Activated CD8-positive, alpha-beta T cell treated with anti-CD3 and anti-CD28 coated beads, Interleukin-2, amount 10 ng/mL, durations not matched to agents 7 days and 5 days (primary cell): ENCODE measurements at places on chromosomes 2 and 18.

GRCh38 chr2:3669656-3670055 lies 11.7 kb downstream of the ALLC start:
- H3K4me3 ChIP-seq, result no peak overlapping the region
- H3K4me1 ChIP-seq, result no peaks in the 10 kb centered on the region
- H3K27ac ChIP-seq, result no peak overlapping the region
- no peaks in the 10 kb centered on the region for H3K36me3 ChIP-seq
- no peak for DNase-seq

- H3K4me3 ChIP-seq, result no peak overlapping the region
- no peak for DNase-seq
- H3K4me1 ChIP-seq, result peaks cover 7% of the 10 kb centered on the region
- no peak overlapping the region for H3K27ac ChIP-seq
- H3K36me3 ChIP-seq, result no peaks in the 10 kb centered on the region
Observed at GRCh38 chr2:10225291-10226037, 77.2 kb upstream of the HPCAL1 start.

GRCh38 chr18:37277804-37278203 lies 287.8 kb downstream of the CELF4 start:
- DNase-seq, result no peak
- H3K4me3 ChIP-seq, result no peak overlapping the region
- H3K4me1 ChIP-seq, result no peaks in the 10 kb centered on the region
- peaks cover 11% of the 10 kb centered on the region for H3K27me3 ChIP-seq
- H3K36me3 ChIP-seq, result no peaks in the 10 kb centered on the region

DNA sequence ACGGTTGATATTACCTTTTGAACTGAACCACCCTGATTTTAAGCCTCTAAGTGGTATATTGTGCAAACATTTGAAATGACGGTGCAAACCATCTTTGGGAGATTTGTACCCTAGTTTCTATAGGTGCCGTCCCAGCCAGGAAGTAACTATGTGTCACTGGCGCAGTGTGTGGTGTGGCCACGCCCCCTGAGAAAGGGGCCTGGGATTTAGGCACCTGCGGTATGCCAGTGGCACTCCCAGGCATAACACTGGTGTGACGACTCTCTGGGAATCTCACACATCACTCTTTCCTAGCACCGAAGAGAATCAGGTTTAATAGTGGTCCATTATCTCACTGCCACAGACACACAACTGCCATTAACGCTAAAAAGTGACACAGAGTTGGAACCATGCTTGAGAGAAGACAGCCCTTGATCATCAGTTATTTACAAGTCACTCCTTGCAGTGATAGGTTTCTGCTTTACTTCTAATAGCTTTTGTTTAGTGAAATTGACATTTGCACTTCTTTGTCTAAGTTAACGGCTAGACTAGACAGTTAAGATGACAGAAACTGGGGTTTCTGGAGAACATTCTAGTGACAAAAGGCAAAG lies 11.1 kb downstream of the AQP4 start:
- H3K27me3 ChIP-seq, result no peaks in the 10 kb centered on the region
- H3K4me3 ChIP-seq, result no peak overlapping the region
- no peaks in the 10 kb centered on the region for H3K4me1 ChIP-seq
- DNase-seq, result no peak
- H3K27ac ChIP-seq, result no peak overlapping the region

- H3K4me3 ChIP-seq, result no peak overlapping the region
- no peaks in the 10 kb centered on the region for H3K27me3 ChIP-seq
- H3K27ac ChIP-seq, result no peak overlapping the region
- no peak for DNase-seq
- H3K4me1 ChIP-seq, result no peaks in the 10 kb centered on the region
- no peaks in the 10 kb centered on the region for H3K36me3 ChIP-seq
Observed at GRCh38 chr18:24805156-24805555, 344.7 kb downstream of the HRH4 start.

DNA sequence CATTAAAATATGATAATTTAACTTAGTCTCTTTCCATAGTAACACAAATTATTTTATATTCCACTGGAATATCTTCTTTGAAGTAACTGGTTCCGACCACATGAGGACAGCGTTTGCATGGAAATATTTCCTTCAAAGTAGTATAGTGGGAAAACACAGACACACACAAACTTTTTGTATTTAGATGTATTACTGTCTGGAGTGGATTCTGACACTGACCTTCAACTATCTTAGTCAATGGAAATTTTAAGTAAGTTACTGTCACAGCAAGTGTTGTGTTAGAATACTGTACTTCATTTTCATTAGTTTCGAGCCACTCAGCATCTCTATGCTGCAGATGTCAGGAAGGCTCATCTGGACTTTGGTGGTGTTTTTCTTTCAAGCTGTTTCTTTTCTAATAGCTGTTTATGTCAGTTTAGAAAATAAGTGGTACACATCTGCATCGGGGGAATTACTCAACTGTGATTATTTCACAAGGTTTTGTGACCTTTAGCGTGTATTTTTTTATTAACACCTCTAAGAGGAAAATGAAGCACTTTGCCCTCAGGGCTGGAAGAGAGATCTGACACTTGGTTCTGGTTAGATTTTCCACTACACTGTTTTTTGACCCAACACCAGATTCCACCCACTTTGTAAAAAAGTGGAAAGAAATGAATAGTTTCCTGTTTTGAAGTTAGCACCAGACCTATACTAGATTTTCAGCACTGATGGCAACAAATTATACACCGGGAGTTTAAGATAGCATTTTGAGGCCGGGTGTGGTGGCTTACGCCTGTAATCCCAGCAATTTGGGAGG lies 18.9 kb upstream of the THOC1 start:
- H3K4me1 ChIP-seq, result no peaks in the 10 kb centered on the region
- no peak overlapping the region for H3K27ac ChIP-seq
- H3K4me3 ChIP-seq, result no peak overlapping the region
- H3K36me3 ChIP-seq, result no peaks in the 10 kb centered on the region
- no peak for DNase-seq

GRCh38 chr18:6949800-6950586 lies 167.6 kb downstream of the LAMA1 start:
- no peak overlapping the region for H3K27ac ChIP-seq
- H3K27me3 ChIP-seq, result no peaks in the 10 kb centered on the region
- no peak overlapping the region for H3K4me3 ChIP-seq
- no peaks in the 10 kb centered on the region for H3K4me1 ChIP-seq
- no peak for DNase-seq

- no peaks in the 10 kb centered on the region for H3K27me3 ChIP-seq
- no peak overlapping the region for H3K4me3 ChIP-seq
- DNase-seq, result no peak
- H3K36me3 ChIP-seq, result no peaks in the 10 kb centered on the region
- no peak overlapping the region for H3K27ac ChIP-seq
- no peaks in the 10 kb centered on the region for H3K4me1 ChIP-seq
Observed at GRCh38 chr2:23620841-23621341, 235.9 kb downstream of the KLHL29 start.

GRCh38 chr18:56580026-56580425 lies 58.4 kb downstream of the TXNL1 start:
- H3K4me3 ChIP-seq, result no peak overlapping the region
- no peak overlapping the region for H3K27ac ChIP-seq
- H3K4me1 ChIP-seq, result no peaks in the 10 kb centered on the region
- no peaks in the 10 kb centered on the region for H3K36me3 ChIP-seq

- no peaks in the 10 kb centered on the region for H3K4me1 ChIP-seq
- no peak for DNase-seq
- no peaks in the 10 kb centered on the region for H3K27me3 ChIP-seq
- no peak overlapping the region for H3K4me3 ChIP-seq
- no peak overlapping the region for H3K27ac ChIP-seq
Observed at GRCh38 chr2:168024459-168024858, 222.9 kb downstream of the STK39 start.

DNA sequence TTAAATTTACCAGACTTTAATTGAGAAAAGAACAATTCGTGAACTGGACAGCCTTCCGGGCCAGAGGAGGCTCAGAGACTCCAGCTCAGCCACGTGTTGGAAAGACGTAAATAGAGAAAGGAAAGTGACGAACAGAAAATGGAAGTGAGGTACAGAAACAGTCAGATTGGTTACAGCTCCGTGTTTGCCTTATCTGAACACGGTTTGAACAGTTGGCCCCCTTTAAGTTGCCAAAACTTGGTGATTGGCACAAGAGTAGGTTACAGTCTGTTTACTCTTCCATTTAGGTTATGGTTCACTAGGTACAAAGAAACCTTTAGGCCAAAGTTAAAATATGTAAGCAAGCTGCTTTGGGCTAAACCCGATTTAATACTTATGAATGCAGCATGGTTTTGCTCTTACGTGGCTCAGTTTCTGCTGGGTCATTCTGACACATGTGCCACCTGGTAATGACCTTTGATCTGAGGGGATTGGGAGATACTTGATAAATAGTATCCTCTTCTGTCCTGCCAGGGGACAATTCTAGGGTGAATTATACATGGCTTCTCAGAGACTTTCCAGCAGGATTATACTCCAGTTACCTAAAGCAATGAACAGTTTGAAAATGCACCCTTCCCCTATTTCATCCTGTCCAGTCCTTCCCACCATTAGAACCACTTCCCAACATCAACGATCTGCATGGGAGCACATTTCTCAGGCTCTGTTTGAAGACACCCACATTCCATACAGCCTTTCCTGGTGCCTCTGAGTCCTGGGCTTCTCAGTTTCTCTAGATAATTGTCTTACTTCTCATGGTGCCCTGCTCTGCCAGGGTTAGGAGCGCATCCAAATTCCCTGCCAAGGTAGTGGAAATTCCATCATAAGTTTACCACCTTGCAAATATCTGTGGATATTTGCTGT lies 65.1 kb upstream of the TGIF1 start:
- no peaks in the 10 kb centered on the region for H3K36me3 ChIP-seq
- H3K27me3 ChIP-seq, result peaks cover 3% of the 10 kb centered on the region
- DNase-seq, result no peak
- H3K27ac ChIP-seq, result no peak overlapping the region
- H3K4me1 ChIP-seq, result no peaks in the 10 kb centered on the region
- H3K4me3 ChIP-seq, result no peak overlapping the region

DNA sequence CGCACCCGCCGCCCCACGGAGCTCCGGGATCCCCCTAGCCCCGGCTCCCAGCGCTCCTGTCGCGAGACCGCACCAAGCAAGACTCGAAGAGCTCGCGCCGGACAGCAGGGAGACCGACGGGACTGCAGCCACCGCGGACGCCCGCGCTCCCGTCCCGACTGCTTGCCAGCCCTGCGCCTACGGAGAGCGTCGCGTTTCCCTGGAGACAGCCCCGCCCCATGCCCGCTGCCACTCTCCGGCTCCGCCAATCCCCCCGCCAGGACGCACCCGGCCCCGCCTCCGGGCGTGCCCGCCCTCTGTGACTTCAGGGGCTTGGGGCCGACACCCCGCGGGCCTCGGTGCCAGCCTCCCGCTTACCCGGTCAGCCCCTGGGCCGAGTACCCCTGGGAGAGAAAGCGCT lies at the start of gene ANKMY1:
ANKMY1 (minus strand) TSS at position 181 of the 400 bp plus-strand sequence. CDS start 653 bp downstream, outside the sequence.
- peak; percentile 75 for DNase-seq
- no peaks in the 10 kb centered on the region for H3K27me3 ChIP-seq
- H3K27ac ChIP-seq, result peak within 1 kb of the TSS; percentile 20
- H3K36me3 ChIP-seq, result peaks cover 57% of the 10 kb centered on the region

DNA sequence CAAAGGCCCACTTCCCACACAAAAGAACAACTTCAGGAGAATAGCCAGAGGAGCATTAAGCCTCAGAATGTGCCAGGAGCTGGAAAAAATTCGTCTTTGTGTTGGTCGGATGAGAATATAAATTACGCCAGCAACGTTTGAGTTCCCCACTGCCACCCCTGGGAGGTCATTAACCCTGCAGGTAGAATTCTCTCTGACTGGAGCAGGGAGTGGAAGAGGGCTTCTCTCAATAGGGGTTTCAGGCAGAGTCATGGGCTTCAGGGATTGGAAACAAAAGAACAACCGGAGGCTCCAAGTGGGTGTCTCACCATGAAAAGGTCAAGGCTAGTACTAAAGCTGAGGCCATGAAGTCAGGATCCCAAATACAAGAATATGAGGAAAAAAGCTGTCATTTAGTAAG lies 69.0 kb upstream of the DDX18 start:
- H3K4me1 ChIP-seq, result no peaks in the 10 kb centered on the region
- H3K27me3 ChIP-seq, result no peaks in the 10 kb centered on the region
- H3K36me3 ChIP-seq, result no peaks in the 10 kb centered on the region

GRCh38 chr2:38013158-38013752 lies 62.7 kb downstream of the CYP1B1 start:
- no peak overlapping the region for H3K27ac ChIP-seq
- no peaks in the 10 kb centered on the region for H3K27me3 ChIP-seq
- no peak for DNase-seq
- H3K4me1 ChIP-seq, result no peaks in the 10 kb centered on the region
- no peak overlapping the region for H3K4me3 ChIP-seq
- no peaks in the 10 kb centered on the region for H3K36me3 ChIP-seq

GRCh38 chr2:36655453-36655852 lies 41.1 kb upstream of the VIT start:
- no peak for DNase-seq
- H3K36me3 ChIP-seq, result no peaks in the 10 kb centered on the region
- peaks cover 6% of the 10 kb centered on the region for H3K27me3 ChIP-seq
- H3K4me1 ChIP-seq, result no peaks in the 10 kb centered on the region
- H3K27ac ChIP-seq, result no peak overlapping the region
- no peak overlapping the region for H3K4me3 ChIP-seq

DNA sequence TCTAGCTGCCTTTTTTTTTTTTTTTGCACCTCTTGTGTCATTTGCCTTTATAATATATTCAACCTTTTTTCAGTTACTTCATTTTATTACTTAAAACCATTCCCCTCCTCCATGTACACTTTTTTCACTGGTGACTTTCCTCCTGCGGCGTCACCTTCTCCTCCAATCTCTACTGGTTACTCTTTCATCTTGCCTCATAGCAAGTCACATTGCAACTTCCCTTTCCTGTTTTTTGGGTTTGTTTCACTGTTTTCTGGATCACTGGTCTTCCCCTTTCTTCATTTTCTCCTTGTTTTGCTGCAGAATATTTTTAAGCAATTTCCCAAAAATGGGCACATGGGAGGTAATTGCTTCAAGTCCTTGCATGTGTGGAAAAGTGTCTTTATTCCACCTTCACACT lies 37.7 kb upstream of the GPR155 start:
- peaks cover 6% of the 10 kb centered on the region for H3K27me3 ChIP-seq
- H3K4me3 ChIP-seq, result no peak overlapping the region
- no peak overlapping the region for H3K27ac ChIP-seq
- H3K36me3 ChIP-seq, result peaks cover 1% of the 10 kb centered on the region
- no peak for DNase-seq

DNA sequence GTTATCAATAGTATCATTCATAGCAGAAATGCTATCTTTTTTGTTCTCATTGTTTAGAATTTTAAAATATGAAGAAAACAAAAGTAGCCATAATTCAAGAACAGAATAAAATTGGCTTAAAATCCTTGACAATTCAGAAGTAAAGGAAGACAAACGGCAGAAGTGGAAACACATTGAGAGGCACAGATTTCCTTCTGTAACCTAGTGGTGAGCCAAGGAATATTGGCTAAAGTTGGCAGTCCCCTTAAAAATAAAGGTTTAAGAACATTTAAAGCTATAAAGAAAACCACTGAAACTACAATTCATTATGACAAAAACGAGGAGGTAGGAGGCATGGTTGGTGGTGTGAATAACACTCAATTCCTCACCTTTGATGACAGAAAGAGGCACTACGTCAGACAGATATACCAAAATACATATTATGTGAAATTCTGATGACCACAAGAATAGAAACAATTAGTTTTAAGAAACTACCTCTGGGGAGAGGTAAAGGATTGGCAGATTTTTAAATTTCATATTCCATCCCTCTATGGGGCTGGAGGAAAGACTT lies 42.3 kb downstream of the SFT2D3 start:
- no peaks in the 10 kb centered on the region for H3K27me3 ChIP-seq
- DNase-seq, result no peak
- H3K36me3 ChIP-seq, result peaks cover 42% of the 10 kb centered on the region
- H3K4me3 ChIP-seq, result no peak overlapping the region
- peaks cover 14% of the 10 kb centered on the region for H3K4me1 ChIP-seq
- no peak overlapping the region for H3K27ac ChIP-seq
